GM12891 (cell line): ENCODE measurements at places on chromosomes 16 and 17.

GRCh38 chr16:61871837-61872777, 164.1 kb downstream of the CDH8 start:
- no peak for DNase-seq

DNA sequence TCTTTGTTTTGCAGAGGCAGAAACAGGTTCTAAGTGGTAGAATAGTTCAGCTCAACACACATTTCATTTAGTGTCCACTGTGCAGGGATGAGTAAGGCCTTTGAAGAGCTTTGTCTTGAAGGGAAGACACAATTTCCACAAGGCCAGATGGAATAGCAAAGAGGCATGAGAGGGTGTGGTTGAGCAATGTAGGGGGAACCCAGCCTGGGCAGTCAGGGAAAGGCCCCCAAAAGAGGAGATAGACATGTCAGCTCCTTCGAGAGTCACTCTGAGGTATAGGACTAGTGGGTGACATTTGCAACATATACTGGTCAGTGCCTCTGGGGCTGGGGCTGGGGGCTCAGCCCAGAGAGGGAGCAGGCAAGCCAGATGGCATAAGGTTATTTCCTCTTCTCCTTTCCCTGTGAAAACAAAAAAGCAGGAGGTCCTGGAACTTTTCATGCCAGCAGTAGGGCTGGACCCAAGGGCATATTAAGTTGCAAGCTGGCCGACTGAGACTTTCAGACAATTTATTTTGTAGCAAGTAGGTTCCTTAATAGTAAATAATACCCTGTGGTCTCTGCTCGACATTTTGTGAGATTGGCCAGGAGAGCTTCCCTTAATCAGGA, 7.1 kb downstream of the ALKBH5 start:
- no peak for DNase-seq

DNA sequence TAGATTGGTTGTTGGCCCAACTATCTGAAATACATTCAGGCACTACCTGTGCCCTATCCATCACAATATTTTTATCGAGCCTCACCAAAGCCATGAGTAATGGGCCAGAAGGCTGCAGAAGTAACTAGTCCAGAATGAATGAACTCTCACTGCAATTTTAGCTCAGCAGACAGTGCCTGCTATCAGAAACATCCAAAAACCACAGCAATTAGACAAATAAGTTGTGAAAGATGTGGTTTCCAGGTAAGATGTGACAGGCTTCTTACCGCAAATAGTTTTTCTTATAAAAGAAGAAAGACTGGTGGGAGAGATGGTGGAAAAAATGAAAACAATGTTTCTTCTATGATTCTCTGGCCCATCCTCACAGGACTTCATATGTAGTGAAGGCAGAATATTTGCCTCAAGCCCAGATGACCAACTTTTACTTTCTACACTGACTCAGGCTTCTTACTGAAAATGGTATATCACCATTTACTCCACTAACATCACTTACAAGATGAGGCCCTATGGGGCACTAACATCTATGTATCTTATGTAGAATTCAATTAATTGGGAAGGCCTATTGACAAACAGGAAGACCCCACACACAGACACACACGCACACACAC, 9.8 kb upstream of the RFFL start:
- DNase-seq = no peak

DNA sequence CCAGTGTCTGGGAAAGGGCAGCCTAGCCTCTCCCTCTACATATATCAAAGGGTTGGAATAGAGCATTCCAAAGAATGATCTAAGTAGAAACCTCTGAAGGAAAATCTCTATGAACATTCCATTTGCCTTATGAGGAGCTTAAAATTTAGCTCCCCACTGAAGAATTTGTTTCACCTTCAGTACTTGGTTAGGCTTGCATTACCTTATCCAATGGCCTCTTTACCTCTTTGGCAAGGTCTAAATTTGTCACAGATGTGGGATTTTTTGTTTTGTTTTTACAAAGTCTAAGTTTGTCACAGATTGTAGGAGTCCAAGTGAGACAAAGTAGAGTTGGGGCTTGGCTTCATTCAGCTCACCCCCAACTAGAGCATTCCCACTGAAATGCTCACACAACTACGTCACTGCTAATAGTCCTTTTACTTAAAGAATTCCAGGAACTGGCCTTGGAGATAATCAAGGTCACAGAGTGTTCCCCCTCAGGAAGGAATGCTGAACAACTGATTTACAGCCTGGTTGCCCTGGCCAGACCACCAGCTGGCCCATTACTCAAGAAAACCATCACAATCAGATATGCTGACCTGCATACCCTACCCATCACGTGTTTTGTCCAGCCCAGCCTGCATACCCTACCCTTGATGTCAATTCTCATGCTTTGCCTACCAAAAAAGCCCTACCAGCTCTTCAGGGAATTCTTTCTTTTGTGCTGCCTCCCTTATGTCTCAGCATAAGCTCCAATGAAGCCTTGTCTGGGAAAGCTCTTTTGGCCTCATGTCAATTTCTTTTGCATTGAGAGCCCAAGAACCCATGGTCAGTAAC, 26.5 kb upstream of the PPM1D start:
- no peak for DNase-seq

GRCh38 chr17:44203731-44204440, 4.2 kb upstream of the ATXN7L3 start:
- DNase-seq = no peak

- DNase-seq = no peak
These were observed 59.1 kb downstream of the NOG start for GRCh38 chr17:56652628-56653027.

GRCh38 chr17:8959312-8959918, 6.1 kb downstream of the PIK3R5 start:
- DNase-seq = no peak

DNA sequence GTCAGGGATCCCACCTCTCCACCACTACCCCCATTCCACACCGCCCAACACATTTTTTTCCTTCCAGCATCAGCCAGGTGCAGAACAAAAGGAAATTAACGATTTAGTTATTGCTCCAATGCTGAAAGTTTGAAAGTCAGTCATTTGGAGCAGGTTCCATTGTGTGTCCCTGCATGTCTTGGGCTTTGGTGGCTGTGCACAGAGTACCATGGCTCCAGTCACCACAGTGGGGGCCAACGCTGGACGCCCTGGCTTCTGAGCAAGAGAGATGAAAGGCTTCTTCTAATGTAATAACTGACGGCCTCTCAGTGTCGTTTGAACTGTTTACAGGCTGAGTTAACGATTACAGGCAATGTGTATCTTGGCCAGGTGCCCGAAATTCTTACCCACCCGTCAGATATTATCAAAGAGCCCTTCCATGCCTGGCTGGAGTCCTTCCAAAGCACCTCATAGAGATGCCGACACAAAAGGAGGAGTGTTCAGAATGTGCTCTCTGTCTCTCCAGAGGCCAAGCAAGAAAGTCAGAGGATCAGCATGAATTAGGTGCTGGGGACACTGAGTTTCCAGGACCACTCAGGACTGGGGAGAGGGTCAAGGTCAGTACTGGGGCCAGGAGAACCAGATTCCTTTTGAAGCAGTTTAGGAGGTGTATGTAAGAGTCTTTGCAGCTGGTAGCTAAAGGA, 25.9 kb downstream of the RNF43 start:
- DNase-seq = no peak

GRCh38 chr17:1645207-1646171, at the start of gene SCARF1:
Gene SCARF1 (minus strand): TSS chr17:1645732. CDS start chr17:1645697, 35 bp downstream.
- no peak for DNase-seq

- DNase-seq = no peak
These were observed 121.2 kb upstream of the RCVRN start for GRCh38 chr17:10025976-10026901.

DNA sequence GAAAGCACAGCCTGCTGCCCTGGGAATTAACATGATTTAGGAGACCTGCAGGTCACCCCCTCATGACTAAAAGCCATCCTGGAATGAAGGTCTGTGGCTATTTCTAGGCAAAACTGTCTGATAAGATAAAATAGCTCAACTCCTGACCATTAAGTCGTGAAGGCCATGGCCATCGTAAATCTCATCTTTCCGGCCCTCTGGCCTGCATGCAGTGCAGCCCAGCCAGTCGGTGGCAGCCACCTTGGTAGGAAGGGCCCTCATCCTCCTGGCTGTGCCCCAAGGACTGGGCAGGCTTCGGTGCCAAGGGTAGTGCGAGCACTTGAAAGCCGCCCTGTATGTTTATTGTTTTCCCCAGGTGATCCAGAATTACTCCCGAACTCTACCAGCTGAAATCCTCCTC, 18.2 kb upstream of the MEOX1 start:
- DNase-seq = no peak

DNA sequence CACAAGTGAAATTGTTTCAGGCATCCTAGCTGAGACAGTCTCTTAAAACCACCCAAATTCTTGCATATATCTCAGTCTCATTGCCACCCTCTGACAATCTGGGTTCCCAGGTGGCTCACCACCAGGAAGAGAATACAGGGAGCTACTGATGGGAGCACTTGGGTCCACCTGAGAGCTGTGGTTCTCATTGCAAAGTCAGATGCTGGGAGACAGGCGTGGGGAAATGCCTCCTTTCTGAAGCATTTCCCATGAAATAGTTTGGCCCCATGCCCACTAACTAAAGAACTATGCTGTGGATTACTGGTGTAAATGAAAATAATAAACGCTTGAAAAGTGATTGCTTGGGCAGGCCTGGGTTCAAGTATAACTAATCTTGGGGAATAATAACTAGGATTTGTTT, 70.3 kb downstream of the CMC2 start:
- DNase-seq = no peak

DNA sequence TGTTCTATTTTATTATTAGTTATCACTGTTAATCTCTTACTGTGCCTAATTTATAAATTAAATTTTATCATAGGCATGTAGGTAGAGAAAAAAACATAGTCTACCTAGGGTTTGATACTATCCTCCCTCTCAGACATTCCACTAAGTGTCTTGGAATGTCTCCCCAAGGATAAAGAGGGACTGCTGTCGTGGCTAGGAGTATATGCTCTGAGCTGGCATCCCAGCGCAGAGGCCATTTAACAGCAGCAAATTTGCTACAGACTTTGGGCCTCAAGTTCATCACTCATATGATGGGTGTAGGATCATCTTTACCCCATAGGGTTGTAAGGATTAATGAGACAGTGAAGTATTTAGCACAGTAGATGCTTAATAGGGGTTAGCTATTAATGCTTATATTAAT, 56.7 kb downstream of the ZFHX3 start:
- DNase-seq = no peak

GRCh38 chr16:1820096-1820945, 6.3 kb downstream of the HAGH start:
- no peak for DNase-seq

DNA sequence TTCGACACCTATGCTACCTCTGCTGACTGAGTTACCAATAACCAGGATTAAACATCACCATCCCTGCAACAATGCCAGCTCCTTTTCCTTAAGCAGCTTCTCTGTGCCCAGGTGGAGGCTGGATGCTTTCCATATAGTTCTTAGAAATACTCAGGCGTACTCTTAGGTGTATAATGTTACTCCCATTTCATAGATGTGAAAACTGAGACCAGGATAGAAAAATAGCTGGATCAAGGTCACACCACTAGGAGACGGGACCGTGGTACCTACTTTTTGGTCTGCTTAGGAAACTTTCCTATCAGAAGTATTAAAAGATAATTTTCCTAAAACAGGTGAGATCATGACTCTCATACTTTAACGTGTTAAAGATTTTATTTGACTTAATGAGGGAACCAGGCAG, 141.7 kb upstream of the RPL38 start:
- no peak for DNase-seq

GRCh38 chr17:42521036-42521435, 15.0 kb upstream of the NAGLU start:
- no peak for DNase-seq

DNA sequence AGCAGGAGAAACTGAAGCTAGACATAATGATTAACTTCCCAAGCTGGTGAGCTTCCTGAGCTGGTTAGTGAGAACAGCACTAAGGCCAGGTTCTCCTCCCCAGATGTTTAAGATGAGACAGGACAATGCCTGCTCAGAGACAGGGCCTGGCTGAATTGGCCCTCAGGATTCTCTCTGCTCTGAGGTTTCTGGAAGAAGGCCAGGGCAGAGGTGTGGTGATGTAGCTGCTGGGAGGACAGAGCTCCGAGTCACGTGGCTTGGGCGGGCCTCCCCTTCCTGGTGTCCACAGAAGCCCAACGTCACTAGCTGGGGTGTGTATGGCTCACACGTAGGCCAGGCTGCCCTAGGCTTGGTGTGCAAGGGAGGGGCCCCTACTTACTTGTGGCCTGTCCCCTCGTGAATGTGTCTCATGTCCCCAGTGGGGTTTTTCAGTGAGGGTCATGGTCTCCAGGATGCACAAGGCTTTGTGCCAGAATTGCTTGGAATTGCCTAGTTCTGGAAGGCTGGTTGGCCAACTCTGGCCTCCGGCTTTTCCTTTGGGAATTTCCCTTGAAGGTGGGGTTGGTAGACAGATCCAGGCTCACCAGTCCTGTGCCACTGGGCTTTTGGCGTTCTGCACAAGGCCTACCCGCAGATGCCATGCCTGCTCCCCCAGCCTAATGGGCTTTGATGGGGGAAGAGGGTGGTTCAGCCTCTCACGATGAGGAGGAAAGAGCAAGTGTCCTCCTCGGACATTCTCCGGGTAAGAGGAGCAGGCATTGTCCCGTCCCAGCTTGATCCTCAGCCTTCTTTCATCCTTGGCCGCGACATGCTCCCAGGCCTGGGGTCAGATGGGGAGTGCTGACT, 3.4 kb downstream of the NOD2 start:
- DNase-seq = no peak

DNA sequence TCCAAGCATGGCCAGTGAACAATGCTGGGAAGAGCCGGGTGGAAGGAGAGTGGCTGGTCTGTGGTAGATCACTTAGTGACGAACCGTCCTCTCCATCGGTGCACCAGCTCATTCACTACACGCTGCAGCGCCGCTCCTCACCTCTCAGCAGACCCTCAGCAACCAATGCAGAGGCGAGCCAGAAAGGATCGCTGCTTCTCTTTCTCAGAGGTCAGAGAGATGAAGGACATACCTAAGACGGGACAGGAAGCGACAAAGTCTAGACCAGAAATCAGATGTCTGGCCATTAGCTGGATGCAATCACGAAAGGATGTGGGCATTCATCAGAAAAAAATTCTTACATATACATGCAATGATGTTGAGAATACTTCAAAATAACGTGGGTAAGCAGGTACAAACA, 26.9 kb downstream of the NSMCE1 start:
- DNase-seq = no peak

GRCh38 chr16:15701975-15702970, 52.2 kb downstream of the NDE1 start:
- no peak for DNase-seq

DNA sequence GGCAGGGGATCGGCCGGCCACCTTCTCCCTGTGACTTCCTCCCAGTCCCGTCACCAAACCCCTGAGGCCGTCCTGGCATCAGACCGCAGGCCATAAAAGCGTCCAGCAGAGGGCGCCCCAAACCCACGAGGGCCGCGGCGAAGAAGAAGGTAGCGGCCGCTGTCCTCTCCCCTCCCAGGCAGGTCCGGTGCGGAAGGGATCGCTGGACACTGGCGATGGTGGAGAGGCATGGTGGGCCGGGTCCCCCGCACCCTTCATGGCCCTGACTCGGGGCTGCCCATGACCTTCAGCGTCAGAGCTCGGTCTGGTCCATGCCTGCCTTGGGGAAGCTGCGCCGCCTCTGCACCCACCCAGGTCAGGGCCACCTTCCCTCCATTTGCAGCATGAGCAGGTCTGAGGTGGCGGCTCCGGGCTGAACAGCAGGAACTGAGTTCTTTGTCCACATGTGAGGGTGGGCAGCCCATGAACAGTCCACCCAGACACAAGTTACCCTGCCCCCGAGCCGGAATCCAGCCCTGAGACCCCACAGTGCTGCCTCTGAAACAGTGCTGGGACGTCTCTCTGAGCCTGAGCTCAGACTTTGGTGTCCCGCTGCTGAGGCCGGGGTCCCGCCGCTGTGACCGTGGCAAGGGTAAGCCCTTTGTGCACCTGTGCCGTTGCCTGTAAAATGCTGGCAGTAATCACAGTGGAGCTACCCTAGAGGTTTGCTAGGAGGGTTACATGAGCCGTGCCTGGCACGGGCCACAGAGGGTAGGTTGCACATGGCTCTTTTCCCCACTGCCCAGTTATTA, 40.8 kb upstream of the CMIP start:
- peak; percentile 90 for DNase-seq
